IPS-NIHi11 (cell line): ENCODE measurements at places on chromosomes 4 and X.

DNA sequence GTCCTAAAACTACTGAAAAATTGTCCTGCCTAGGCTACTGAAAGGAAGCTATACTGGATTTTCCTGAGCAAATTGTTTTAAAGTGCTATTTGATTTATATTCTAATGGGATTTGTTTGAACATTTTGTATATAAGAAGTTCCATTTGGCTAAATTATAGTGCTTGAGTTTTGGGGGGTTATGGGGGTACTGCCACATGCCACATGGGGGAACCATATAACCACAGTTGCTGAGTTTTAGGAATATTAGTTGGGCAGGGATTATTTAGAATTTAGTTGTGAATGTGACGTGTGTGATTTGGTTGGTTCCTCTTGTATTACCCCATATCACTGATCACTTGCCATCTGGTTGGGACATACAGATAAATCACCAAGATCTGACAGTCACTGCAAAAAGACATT lies 224.5 kb upstream of the TAPT1 start:
- DNase-seq: no peak

DNA sequence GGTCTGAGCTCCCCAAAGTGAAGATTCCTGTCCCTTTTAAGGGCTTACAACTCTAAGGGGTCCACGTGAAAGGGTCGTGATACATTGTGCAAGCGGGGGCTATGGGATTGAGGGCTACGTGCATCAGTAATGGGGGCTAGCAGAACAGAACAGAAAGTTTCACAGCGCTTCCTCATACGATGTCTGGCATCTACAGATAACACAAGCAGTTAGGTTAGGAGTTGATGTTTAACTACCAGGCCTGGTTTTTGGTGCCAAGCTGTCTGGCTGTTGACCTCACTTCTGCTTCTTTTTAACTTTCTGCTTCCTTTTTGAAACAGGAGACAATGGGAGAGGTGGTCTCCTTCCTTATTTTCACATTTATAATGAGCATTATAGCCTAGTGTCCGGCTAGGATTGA lies 368.6 kb upstream of the CXorf51A start:
- DNase-seq: no peak

DNA sequence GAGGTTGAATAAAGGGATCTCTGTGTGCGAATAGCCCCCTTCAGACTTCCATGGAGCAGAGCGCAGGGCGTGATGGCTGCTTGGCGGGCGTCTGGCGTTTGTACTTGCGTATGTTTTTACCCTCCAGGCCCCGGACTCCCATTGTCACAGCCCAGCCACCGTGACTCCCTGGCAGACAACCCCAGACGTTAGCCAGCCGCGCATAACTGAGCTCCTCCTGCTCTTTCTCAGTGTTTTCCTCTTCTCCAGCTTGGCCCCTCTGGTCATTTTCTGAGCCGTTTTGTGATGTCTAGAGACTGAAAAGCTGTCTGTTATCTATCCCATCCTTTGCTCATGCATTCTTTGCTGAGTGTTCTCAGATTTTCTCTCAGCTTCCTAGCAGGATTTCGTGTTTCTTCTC lies 54.3 kb downstream of the IGFBP7 start:
- peak; percentile 21 for DNase-seq

- no peak for DNase-seq
Measured at GRCh38 chrX:97168646-97169045, 284.9 kb downstream of the RPA4 start.

DNA sequence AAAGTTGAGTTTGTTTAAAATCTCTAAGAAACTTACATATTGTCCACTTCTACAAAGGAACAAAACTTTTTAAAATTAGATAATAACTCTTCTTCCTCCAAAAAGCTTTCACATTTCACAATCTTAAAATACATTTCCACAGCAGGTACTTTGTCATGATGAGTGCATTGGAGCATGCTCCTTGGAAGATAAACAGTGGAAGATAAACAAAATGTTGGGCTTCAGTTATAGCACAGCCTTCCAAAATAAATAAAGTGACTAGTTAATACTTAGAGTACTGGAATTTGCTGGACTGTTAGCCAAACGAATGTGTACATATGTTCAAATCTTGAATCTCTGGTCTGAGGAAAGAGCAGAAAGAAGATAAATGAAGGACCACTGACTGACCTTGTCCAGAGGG lies 54.9 kb upstream of the PDE5A start:
- DNase-seq: no peak

DNA sequence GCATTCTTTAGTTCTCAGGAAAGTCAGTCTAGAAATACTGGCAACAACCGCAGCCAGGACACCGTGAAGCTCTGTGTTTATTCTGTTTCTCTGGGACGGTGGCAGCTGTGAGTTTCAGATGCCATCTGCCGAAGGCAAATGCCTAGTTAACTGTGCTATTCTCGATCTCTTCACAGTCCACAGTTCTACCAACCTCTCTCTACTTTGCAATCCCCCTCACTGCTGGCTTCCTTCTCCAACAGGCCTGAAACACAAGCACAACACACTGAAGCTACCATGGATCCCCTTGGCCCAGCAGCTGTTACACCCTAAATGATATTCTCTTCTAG lies 118.8 kb downstream of the ZNF827 start:
- no peak for DNase-seq

- no peak for DNase-seq
Measured at GRCh38 chrX:153644356-153645125, 2.5 kb upstream of the DUSP9 start.

DNA sequence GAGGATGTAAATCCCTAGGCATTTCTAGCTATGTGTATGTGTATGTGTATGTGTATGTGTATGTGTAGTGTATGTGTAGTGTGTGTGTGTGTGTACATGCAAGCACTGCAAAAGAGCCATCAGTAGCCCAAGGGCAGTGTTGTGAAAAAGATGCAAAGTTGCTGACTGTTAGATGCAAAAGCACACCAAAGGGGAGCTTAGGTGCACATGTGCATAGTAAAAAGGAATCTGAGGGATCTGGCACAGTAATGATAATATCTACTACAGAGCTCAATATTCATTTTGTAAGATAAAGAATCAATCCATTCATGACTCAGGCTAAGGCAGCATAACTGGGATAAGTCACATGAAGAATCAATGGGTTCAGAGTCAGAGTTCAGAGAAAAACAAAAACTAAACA lies 80.2 kb downstream of the TMEM47 start:
- no peak for DNase-seq

DNA sequence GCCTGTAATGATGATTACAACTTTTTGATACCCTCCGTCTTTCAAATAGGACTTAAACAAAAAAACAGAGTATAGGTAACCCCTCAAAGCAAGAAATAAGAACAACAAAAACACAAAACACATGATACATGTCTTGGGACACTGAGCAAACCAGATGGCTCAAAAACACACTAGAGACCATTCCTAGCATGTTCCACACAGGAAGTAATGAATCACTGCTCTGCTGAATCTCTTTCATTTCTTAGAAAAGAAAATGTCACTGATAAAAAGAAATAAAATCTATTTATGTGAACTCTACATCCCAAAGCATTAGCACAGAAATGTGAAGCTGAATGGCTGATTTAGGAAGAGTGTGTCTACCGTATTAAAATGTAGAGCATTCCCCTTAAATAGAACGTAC lies 134.5 kb upstream of the IL15 start:
- DNase-seq: no peak
